ENCODE measurements at places on chromosomes 12 and 14.

- DNase-seq: no peak
These were observed 224.0 kb downstream of the TTC6 start for GRCh38 chr14:37819155-37820015.

DNA sequence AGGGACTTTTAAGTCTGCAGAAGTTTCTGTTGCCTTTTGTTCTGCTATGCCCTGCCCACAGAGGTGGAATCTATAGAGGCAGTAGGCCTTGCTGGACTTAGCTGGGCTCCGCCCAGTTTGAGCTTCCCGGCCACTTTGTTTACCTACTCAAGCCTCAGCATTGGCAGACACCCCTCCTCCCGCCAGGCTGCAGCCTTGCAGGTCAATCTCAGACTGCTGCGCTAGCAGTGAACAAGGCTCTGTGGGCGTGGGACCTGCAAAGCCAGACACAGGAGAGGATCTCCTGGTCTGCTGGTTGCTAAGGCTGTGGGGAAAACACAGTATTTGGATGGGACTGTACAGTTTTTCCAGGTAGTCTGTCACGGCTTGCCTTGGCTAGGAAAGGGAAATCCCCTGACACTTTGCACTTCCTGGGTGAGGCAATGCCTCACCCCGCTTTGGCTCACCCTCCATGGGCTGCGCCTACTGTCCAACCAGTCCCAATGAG, 43.7 kb downstream of the CCDC59 start:
- DNase-seq: no peak

- DNase-seq: no peak
These were observed 761.2 kb downstream of the NOVA1 start for GRCh38 chr14:25836636-25837035.

- peak; percentile 96 for DNase-seq
These were observed at the start of gene TSFM for GRCh38 chr12:57782608-57783465. Gene TSFM, plus strand, starts transcription at chr12:57782787. Its CDS starts 15 bp downstream, at chr12:57782802.

GRCh38 chr14:75615200-75615599, 36.8 kb downstream of the FLVCR2 start:
- no peak for DNase-seq

DNA sequence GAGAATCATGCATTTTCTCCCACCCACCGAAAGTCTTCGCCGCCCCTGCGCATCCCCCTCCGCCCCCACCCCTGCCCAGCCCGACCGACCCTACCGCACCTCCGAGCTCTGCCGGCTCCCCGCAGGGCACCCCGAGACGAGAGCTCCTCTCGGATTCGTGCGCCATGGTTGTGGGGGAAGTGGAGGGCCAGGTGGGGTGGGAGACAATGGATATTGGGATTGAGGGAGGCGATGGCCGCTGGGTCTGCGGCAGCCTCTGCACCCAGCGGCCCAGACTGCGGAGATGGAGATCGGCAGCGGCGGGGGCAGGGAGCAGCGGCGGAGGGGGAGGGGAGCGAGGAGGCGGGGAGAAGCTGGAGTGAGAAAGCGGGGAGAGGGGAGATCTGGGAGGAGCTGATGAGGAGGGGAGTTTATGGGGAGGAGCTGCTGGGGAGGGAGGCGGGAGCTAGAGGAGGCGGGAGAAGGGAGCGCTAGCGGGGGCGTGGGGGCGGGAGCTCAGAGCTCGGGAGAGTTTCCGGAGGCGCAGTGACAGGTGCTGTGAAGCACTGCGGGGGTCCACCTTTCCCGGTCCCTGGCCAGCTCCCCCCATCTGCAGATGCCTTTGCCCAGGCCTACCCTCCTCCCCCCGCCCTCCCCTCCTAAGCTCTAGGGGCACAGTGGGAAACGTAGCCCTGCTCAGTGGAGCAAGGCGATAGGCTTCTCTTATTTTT, at the start of gene SALL2:
Gene SALL2, minus strand, starts transcription at position 385 of the 710 bp plus-strand sequence. Its CDS starts 219 bp downstream, at position 166.
- DNase-seq: peak; percentile 14
